Small intestine (tissue), 16 donors: ENCODE measurements at places on chromosomes 4 and X. TPM values are rescaled to one million over a fixed set of nuclear protein-coding genes. Genes with fewer than 3 reads are reported as not detected.

The SGMS2 gene
- 24.9 TPM for polyA plus RNA-seq

The FTSJ1 gene
- polyA plus RNA-seq = 18.1 TPM

The TMEM154 gene
- polyA plus RNA-seq = under 0.01 TPM

The MANBA gene
- 35.8 TPM for polyA plus RNA-seq

The SASH3 gene
- polyA plus RNA-seq = 3.8 TPM

The TBC1D8B gene
- 5.0 TPM for polyA plus RNA-seq

The ADGRG4 gene
- polyA plus RNA-seq = 0.43 TPM

The CSAG1 gene
- polyA plus RNA-seq = not detected

The KIAA1210 gene
- 0.07 TPM for polyA plus RNA-seq

The TMSB15A gene
- not detected for polyA plus RNA-seq

The SPP1 gene
- polyA plus RNA-seq = 12.8 TPM

The CCDC149 gene
- 2.2 TPM for polyA plus RNA-seq

The EXOC1 gene
- polyA plus RNA-seq = 37.9 TPM

The PABPC5 gene
- 0.27 TPM for polyA plus RNA-seq

The GRIA2 gene
- polyA plus RNA-seq = not detected

The HHIP gene
- polyA plus RNA-seq = 1.4 TPM

The ATP2B3 gene
- 0.36 TPM for polyA plus RNA-seq

The ADGRL3 gene
- 0.81 TPM for polyA plus RNA-seq

The RNF212 gene
- polyA plus RNA-seq = not detected

The SOD3 gene
- polyA plus RNA-seq = 0.90 TPM

The LIAS gene
- polyA plus RNA-seq = 19.8 TPM

The HTN1 gene
- polyA plus RNA-seq = not detected

The XPNPEP2 gene
- 27.3 TPM for polyA plus RNA-seq

The KLB gene
- 0.54 TPM for polyA plus RNA-seq

The CORIN gene
- polyA plus RNA-seq = 0.16 TPM

The TMPRSS11B gene
- polyA plus RNA-seq = 0.27 TPM

The SLC49A3 gene
- 5.8 TPM for polyA plus RNA-seq

The PHEX gene
- polyA plus RNA-seq = 0.67 TPM

The CTPS2 gene
- polyA plus RNA-seq = 42.3 TPM

The VCX3A gene
- polyA plus RNA-seq = not detected

The EPHA5 gene
- polyA plus RNA-seq = 0.03 TPM

The ITM2A gene
- 5.9 TPM for polyA plus RNA-seq

The UTP14A gene
- polyA plus RNA-seq = 15.0 TPM

The PLP1 gene
- polyA plus RNA-seq = 1.9 TPM

The ATP1B4 gene
- not detected for polyA plus RNA-seq

The RASL11B gene
- not detected for polyA plus RNA-seq

The RAB9B gene
- polyA plus RNA-seq = 1.1 TPM

The DGKK gene
- polyA plus RNA-seq = not detected

The CSAG3 gene
- polyA plus RNA-seq = not detected

The GABRA4 gene
- 0.54 TPM for polyA plus RNA-seq

The PWWP3B gene
- 0.10 TPM for polyA plus RNA-seq

The MAGEA12 gene
- polyA plus RNA-seq = not detected

The MAGEA1 gene
- polyA plus RNA-seq = not detected

The SH3D19 gene
- 37.7 TPM for polyA plus RNA-seq

The NPY5R gene
- 0.07 TPM for polyA plus RNA-seq

The NWD2 gene
- polyA plus RNA-seq = 0.01 TPM

The PCYT1B gene
- not detected for polyA plus RNA-seq

The SCD5 gene
- polyA plus RNA-seq = 0.45 TPM

The DCHS2 gene
- not detected for polyA plus RNA-seq

The WDR17 gene
- 1.1 TPM for polyA plus RNA-seq

The RIBC1 gene
- 0.75 TPM for polyA plus RNA-seq

The TIGD4 gene
- polyA plus RNA-seq = 0.37 TPM
